ENCODE measurements at places on chromosomes 5 and 9. TPM values are rescaled to one million over a fixed set of nuclear protein-coding genes. Genes with fewer than 3 reads are reported as not detected.

GRCh38 chr5:15493501-15493900 is 6.5 kb upstream of the FBXL7 start:
- no peak for DNase-seq

DNA sequence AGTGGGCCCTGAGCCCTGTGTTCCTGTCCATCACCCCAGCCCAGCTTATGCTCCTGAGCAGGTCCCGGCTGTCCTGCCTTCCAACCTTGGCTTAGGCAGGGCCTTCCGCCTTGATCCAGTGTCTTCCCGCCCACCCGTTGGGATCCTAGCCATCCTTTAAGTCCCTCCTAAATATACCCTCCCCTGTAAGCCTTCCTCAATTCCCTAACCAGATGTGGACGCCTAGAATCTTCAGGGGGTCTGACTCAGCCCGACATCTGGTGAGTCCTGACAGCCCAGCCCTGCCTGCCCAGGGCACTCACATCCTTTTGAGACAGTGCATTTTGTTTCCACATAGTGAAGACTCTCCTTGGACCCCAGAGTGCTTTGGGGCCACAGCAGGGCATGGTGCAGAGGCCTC is 23.7 kb downstream of the SLC6A7 start:
- DNase-seq: no peak

DNA sequence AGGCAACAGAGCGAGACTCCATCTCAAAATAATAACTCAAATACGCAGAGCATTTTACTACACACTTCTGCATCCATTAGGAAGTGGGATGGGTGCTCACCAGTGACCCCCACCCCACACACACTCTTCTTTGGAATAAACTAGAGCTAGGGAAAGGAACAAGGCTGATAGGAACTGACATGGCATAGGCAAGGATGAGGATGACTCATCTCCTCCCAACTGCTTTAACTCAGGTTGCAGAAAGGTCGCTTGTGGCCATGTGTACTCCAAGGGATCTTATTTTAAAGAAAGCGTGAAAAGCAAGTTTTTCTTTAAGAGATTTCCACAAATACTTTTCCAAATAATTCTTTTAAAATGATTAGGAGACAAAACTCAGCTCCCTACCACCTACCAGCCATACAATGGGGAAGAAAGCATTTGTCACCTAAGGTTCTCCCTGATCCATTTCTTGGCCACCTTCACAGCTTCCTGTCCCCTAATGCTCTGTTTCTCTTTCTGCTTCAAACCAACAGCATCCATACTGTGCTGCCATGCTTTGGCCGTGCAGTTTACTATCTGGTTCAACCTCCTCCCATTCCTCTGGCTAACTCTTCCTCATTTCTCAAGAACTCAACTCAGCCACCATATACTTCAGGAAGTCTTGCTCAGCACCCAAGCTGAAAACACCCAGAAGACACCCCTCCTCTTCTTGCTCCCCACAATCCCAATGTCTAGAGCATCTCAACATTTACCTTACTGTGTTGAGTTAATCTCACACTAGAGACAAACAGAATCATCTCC is 211.9 kb downstream of the ACTL7B start:
- DNase-seq: no peak

DNA sequence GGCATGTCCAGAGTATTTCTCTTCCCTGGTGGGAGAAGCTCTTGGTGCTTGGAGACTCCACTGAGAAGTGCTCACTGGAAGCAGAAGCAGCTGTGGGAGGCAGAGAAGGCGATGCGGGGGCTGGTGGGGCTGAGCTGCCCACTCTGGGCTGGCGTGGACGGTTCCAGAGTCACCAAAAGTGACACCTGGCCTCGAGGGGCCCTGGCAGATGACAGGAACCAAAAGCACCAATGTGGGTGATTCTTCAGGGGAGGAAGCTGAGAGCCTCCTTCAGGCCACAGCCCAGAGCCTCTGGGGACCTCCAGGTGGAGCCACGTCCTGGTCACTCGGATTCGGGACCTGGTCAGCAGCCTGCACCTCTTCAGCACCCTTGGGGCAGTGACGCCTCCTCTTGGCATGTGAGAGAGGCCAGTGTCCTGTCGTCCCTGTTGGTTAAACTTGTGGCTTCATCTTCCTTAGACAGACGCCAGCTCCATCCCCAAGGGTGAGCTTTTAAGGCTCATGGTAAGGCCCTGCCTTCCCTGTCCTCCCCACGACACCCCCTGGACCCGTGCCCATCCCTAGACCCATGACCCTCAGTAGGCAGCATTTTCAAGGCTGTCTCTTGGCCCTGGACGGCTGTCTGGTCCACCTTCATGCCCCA is 78.7 kb upstream of the IRX4 start:
- DNase-seq: no peak

DNA sequence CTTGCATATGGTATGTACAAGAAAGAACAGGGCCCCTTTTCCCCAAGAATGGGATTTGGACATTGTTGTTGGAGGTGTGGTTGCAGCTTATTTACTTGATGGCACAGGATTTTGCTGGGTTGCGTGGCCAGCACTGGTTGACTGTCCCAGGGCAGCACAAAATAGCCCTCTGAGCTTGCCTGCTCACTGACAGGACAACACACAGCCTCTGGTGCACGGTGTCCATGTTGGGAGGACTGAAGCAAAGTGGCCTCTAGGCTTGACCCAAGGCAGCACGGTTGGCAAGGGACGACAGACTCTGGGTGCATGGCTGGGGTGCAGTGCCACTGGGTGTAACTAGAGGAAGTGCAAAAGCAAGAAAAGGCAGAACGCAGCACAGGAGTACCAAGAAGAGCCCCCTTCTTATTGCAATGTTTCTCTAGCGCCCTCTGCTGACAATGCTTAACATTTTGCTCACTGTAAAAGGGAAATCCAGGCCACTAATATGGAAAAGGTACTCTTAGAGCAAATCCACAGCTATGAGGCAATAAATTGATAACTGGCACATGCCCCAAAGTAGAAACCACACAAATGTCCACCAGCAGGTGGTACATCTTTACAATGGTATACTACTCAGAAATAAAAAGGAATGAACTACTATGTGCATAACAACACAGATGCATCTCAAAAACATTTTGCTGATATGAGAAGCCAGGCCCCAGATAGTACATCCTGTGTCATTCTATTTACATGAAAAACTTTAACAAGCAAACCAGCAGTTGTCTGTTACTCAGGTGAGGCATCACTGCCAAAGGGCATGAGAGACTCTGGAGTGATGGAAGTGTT is 47.4 kb upstream of the BARX1 start:
- no peak for DNase-seq

DNA sequence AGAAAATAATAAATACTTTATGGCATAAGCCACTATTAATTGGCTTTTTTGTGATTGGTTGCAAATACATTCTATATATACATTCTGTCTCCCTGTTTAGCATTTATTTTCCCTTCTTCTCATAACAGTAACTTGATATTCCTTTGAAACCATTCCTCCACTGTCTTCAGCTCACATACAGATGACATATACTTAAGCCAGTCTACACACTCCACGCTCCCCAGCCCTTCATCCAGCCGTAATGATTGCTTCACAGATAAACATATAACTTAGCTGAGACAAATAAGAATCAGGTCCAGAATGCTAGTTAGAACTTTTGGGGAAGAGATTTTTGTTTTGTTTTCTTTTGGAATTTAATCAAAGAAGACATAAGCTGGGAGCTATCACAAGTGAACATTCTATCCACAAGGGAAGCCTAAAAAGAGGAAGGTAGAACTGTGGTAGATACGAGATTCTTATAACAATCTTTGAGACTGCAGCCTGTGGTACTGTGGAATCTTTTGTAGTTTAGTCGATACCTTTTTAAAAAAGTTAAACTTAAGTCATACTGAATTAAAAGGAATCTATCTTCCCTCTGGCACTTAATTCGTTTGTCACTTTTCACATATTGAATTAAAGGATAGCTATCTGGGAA is 365.1 kb upstream of the PRR16 start:
- no peak for DNase-seq

DNA sequence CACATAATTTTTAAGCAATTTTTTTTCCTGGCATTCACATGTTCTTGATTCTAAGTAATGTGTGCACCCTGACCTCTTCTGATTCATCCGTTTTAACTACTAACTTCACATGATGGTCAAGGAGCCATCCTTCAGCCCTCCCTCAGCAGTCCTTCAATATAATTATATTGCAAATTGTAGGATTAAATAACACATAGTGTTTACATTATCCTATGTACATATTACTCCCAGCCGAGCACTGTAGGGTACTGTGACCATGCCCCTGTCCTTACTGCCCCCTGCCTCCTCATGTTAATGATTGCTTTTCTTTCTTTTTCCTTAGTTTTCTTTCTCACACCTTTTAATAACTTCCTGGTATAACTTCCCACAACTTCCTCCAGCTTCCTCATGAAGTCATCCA is 96.3 kb upstream of the FANCC start:
- DNase-seq: no peak

DNA sequence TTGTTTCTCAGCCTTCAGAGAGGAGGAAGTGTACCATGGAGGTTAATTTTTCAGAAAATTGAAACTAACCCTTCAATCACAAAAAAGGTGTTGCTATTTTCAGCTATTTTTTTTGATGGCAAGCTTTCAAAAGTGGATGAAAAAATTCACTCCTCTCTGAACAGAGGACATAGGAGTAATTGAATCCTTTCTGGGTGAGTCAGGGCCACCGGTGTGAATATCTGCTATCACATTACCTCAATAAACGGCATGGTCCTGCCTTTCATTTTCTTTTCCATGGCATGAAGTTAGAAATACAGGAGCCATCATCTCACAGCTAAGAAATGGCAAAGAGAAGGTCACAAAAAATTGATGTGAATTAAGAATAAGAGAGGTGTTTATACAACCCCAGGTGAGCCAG is 90.2 kb upstream of the CCDC112 start:
- no peak for DNase-seq

- DNase-seq: no peak
These were observed 96.3 kb upstream of the MEF2C start for GRCh38 chr5:88979244-88979643.

- peak; percentile 95 for DNase-seq
These were observed 865 bp upstream of the SLC22A4 start for GRCh38 chr5:132293066-132293991.

- no peak for DNase-seq
These were observed 74.7 kb downstream of the FOXB2 start for GRCh38 chr9:77094150-77094549.

DNA sequence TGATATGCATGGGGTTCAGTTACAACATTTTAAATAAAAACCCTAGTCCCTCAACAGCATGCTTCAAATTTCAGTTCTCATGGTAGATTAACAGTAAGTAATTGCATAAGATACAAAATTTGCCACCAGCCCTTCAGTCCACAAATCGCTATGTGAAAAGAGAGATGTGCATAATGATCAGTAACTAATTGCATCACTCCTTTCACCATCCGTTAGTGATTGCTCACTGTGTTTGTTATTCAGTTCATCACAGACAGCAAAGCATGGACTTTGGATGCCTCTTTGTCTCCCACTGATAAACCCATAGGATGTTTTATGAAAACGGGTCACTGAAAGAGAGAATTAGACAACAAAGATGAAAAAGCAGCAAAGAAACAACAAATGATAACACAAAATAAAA is 103.2 kb downstream of the MCTP1 start:
- DNase-seq: no peak

- no peak for DNase-seq
These were observed 61.4 kb upstream of the GLRX start for GRCh38 chr5:95884017-95884325.

DNA sequence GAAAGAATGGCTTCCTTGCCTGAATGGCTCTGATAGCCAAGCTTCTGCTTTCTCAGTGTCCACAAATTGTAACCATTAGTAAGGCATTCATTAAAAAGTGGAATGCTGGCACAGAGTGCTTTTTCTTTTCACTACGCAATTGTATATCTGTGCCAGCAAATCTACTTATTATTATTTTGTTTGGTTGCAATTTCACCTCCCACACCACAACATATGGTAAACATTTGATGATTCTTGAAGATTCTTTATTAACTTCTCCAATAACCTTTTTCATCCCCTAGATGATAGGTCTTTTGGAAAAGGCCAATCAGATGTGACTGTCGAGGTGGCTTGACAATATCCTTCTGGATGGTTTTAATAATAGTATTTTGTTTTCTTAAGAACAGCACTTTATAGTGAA is 234.1 kb downstream of the TMEM38B start:
- no peak for DNase-seq

GRCh38 chr5:6000867-6001266 is 377.5 kb downstream of the MED10 start:
- DNase-seq: no peak

DNA sequence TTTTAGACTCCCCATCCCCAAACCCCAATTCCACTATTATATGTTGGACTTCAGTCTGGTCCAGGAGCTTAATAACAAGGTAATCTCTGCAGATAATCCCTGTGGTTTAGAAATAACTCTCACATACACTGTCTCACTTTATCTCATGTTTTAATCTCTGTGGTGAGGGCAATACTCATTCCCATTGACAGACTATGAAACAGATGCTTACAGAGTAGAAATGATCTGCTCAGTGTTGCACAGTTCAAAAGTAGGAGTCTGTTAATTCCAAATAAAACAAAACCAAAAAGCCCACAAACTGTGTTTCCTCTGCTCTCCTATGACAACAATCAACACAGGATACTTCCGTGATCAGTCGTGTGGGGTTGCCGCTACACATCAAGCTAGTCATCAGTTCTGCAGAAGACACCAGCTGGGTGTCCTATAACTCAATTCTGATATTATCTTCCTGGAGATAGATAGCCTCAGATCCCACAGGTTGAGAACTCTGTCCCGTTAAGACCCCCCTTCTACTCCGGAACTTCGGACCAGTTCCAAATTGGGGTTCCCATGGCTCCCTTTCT is 26.3 kb upstream of the FANCC start:
- no peak for DNase-seq

DNA sequence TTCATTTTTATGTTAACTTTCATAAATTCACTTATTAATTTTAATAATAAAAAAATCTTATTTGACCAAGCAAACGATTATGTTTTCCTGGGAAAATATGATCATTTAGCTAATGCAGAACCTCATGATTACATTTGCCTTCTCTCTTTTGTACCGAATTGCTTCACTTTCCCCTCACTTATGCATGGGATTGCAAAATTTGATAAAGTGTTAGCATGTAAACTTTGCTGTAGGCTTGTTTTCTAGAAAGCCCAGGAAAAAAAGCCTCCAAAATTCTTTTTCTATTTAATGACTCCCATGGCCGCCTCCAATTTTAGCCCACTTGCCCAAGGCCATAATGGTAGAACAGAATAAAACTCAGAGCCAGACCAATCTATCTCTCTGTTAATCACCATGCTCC is 82.8 kb upstream of the FBXL7 start:
- no peak for DNase-seq

DNA sequence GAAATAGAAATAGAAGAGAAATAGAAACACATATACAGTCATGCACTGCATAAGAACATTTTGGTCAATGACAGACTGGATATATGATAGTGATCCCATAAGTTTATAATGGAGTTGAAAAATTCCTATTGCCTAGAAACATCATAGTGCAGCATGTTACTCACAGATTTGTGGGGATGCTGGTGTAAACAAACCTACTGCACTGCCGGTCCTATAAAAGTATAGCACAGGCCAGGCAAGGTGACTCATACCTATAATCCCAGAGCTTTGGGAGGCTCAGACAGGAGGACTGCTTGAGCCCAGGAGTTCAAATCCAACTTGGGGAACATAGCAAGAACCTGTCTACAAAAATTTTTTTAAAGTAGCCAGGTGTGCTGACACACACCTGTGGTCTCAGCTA is 240.6 kb upstream of the MAP3K1 start:
- DNase-seq: no peak

NMRK1 gene
- polyA plus RNA-seq: 30.2 TPM

FREM1 gene
- polyA plus RNA-seq: 3.8 TPM

MEIKIN gene
- polyA plus RNA-seq: 0.20 TPM

TTC16 gene
- 0.14 TPM for polyA plus RNA-seq

SPATA31D4 gene
- not detected for polyA plus RNA-seq

IFNK gene
- polyA plus RNA-seq: not detected

FBXO4 gene
- polyA plus RNA-seq: 5.5 TPM
